ENCODE measurements at places on chromosomes 4 and X.

DNA sequence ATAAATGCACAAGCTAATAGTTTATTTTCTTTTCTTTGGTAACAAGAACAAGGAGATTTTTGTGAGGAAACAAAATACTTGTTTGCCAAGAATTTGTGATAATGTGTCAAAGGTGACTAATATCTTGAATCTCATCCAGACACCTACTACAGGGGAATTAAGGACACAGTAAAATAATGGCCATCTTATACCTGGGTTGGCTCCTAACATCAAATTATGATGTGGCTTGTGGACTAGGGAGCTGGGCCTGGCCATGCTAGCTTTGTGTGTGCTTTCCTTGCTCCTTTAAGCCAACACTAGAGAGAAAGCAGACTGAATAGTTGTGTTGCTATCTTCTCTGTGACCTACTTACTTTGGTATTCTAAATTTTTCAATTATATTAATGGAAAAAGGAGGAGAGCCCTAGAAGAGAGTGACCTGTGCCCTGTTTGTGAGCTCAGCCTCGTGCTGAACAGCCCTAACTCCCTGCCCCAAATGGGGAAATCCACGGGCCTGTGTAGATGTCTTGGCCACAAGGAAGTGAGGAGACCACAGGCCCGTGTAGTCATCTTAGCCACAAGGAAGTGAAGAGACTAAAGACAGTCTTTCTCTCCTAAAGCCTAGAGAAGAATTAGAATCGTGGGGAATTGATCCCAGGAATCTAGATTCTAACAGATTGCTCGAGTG, 23.3 kb downstream of the ARHGAP24 start:
- peak; percentile 18 for DNase-seq

- DNase-seq, result no peak
Measured at GRCh38 chr4:5638976-5639375, 69.4 kb downstream of the EVC2 start.

GRCh38 chr4:86286726-86287125, 73.1 kb downstream of the MAPK10 start:
- no peak for DNase-seq

- DNase-seq, result no peak
Measured at GRCh38 chr4:173161311-173161710, 7.3 kb upstream of the GALNT7 start.

- peak; percentile 29 for DNase-seq
Measured at GRCh38 chrX:2325076-2325784, 175.5 kb downstream of the DHRSX start.

DNA sequence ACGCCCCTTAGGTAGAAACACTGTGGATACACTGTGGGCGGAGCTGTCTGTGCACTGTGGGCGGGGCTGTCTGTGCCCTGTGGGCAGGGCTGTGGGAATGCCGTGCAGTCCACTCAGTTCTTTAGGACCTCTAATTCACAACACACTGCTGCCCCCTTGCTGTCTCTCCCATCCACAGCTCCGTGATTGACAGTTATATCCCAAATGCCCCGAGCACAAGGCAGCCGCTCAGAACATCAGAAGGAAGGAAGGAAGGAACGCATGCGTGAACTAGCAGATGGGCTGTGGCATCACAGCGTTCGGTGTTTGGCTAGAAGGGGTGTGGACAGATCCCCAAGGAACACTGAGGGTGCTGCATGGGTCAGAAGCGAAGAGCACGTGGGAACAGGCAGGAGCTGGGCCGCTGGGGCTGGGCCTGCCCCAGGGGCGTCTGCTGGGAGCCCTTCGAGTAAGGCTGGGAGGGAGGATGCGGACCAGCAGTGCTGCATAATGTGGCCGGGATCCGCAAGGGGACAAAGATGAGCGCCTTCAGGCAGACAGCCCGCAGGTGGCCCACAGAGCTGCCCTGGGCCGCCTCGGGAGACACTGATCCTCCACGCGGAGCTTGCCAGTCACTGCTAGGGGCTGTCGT, 29.8 kb downstream of the ACOX3 start:
- DNase-seq, result no peak

Measured in CD4-positive, alpha-beta T cell treated with Interleukin-17A for 1 hour (primary cell).